ENCODE measurements at places on chromosomes 13 and 19.
A peak's percentile ranks its signal among the peaks of the same experiment; 100 is the strongest.

GRCh38 chr13:28171266-28171665 is 32.9 kb downstream of the PAN3 start:
- no peak for DNase-seq

GRCh38 chr13:95497381-95497807 is 55.1 kb upstream of the CLDN10 start:
- DNase-seq: no peak

- DNase-seq: no peak
Measured at GRCh38 chr19:49559928-49560327, 20.4 kb downstream of the NOSIP start.

GRCh38 chr13:40187324-40187795 is 479.1 kb downstream of the FOXO1 start:
- no peak for DNase-seq

GRCh38 chr19:35063940-35064818 is 22.7 kb downstream of the HPN start:
- DNase-seq: no peak

DNA sequence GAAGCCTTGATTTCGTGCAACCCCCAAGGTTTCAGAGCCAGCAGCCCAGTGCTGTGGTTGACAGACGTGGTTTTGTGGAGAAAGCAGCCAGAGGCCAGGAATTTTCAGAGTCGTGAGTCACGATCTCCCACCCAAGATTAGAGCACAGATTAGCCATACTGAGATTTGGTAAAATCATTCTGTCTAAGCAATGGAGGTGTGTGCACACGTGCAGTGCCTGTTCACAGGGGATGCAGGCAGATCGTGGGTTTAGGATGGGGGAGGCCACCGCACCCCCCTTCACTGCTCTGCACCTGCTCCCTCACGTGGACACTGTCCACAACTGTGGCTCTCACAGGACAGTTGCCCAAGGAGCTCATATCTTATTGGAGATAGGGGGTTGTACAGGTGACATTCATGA is 46.6 kb upstream of the GPR183 start:
- no peak for DNase-seq

GRCh38 chr13:97116754-97117153 is 105.4 kb upstream of the MBNL2 start:
- DNase-seq: peak; percentile 26
